ENCODE measurements at places on chromosomes 13 and 19.

GRCh38 chr19:47377801-47378200 lies 28.7 kb downstream of the DHX34 start:
- DNase-seq, result no peak

- DNase-seq, result peak; percentile 43
Measured at GRCh38 chr19:11482384-11483050, 1.7 kb upstream of the ELAVL3 start.

- DNase-seq, result no peak
Measured at GRCh38 chr13:112859128-112859816, 109.7 kb upstream of the MCF2L start.

- DNase-seq, result no peak
Measured at GRCh38 chr13:28033894-28034655, 45.6 kb upstream of the URAD start.

DNA sequence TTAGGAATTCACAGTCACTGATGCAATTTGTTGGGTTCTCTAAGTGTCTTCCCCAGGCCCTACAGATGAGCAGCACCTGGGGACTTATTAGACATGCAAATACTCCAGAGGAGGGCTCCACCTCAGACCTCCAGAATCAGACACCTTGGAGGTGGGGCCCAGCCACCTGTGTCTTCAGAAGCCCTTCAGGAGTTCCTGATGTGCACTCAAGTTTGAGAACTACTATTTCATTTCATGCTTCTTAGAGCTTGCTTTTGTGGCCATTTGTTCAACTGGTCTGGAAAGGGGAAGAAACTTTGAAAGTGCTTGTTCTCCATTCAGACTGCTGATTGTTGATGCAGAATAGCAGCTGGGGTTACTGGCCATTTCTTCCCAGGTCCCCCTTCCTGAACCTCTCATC lies 472.0 kb downstream of the COG6 start:
- DNase-seq, result no peak

- no peak for DNase-seq
Measured at GRCh38 chr19:10501971-10502523, 1.1 kb downstream of the KEAP1 start.

DNA sequence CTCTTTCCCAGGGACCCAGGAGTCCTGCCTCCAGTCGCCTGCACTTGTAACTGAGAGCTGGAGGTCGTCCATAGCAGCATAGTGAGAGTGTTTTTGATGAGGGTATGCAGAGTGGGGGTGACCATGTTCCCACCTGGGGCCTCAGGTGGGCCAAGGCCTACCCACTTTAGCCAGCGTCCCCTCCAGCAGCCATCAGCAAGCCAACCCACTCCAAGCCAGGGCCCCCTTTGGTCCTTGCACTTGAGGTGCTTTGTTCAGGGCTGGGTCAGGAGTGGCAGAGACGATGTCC lies 11.9 kb upstream of the SMG9 start:
- DNase-seq, result no peak

DNA sequence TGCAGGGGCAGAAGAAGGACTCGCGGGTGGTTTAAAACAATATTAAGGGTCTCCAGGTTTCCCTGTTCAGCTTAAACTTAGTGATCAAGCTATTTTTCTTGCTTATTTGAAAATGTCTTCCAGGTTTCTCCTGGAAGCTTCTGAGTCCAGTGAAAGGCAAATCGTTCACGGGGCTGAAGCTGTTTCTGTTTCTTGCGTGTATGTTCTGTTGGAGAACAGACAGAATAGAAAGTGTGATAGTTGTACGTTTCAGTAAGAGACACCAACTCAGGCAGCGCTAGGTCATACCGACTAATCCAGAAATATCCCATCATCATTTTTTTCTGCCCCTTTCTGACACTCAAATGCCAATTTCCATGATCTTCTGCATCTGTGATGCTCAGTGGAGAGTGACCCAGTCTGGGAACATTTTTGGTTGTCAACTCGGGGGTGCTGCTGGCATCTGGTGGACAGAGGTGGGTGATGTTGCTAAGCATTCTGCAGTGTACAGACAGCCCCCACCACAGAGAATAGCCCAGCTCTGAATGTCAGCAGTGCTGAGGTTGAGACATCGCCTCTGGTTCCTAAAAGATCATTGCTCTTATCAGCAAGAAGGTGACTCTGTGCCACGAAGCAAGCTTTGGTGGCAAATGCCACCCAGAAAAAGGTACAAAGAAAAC lies 4.3 kb downstream of the KLF2 start:
- DNase-seq, result no peak
